ENCODE measurements at places on chromosomes 7 and 10. TPM values are rescaled to one million over a fixed set of nuclear protein-coding genes. Genes with fewer than 3 reads are reported as not detected.

WNT8B gene
- total RNA-seq: not detected

GHITM gene
- total RNA-seq: 106 TPM

ACSM6 gene
- not detected for total RNA-seq

- H3K36me3 ChIP-seq: no peaks in the 10 kb centered on the region
- peaks cover 17% of the 10 kb centered on the region for H3K27me3 ChIP-seq
- no peak overlapping the region for H3K27ac ChIP-seq
- peaks cover 6% of the 10 kb centered on the region for H3K4me1 ChIP-seq
Observed at GRCh38 chr10:132097609-132098377, 32.0 kb downstream of the JAKMIP3 start.

- H3K27me3 ChIP-seq: no peaks in the 10 kb centered on the region
- H3K4me1 ChIP-seq: no peaks in the 10 kb centered on the region
- H3K36me3 ChIP-seq: no peaks in the 10 kb centered on the region
- no peak overlapping the region for H3K4me3 ChIP-seq
- H3K27ac ChIP-seq: no peak overlapping the region
Observed at GRCh38 chr7:95373323-95373722, 22.9 kb downstream of the PON3 start.

Measured in chondrocyte (in vitro differentiated cells).